Kidney (tissue), 22 donors: ENCODE measurements at places on chromosomes 2 and 18. TPM values are rescaled to one million over a fixed set of nuclear protein-coding genes. Genes with fewer than 3 reads are reported as not detected.

DNA sequence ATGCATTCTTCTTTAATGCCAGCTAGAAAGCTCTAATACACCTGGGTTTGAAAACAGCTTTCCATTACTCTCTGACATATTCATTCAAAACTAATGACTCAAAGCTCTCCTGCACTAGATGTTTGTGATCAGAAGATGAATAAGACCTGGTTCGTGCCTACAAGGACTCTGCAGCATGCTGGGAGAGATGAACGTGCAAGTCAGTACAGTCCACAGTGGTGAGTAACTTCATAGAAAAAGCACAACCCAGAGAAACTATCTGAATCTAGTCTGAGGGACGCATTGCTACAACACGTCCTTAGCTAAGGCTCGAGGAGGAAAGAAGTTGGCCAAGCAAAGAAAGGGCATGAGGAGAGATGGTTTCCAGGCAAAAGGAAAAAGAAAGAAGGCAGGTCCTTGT is 234.3 kb downstream of the OSR1 start:
- no peaks in the 10 kb centered on the region for H3K27me3 ChIP-seq
- no peaks in the 10 kb centered on the region for H3K4me1 ChIP-seq
- no peak overlapping the region for H3K4me3 ChIP-seq
- DNase-seq = no peak
- H3K36me3 ChIP-seq = no peaks in the 10 kb centered on the region

The EVA1A gene
- 28.1 TPM for total RNA-seq

- H3K27ac ChIP-seq = no peak overlapping the region
- H3K36me3 ChIP-seq = no peaks in the 10 kb centered on the region
- H3K27me3 ChIP-seq = no peaks in the 10 kb centered on the region
- no peak for DNase-seq
- no peak overlapping the region for H3K4me3 ChIP-seq
- H3K4me1 ChIP-seq = no peaks in the 10 kb centered on the region
Observed at GRCh38 chr2:128410035-128410757, 91.5 kb upstream of the HS6ST1 start.

GRCh38 chr2:71922499-71923142 is 225.0 kb downstream of the CYP26B1 start:
- no peaks in the 10 kb centered on the region for H3K36me3 ChIP-seq
- peaks cover 3% of the 10 kb centered on the region for H3K27me3 ChIP-seq
- H3K27ac ChIP-seq = no peak overlapping the region
- DNase-seq = no peak
- no peaks in the 10 kb centered on the region for H3K4me1 ChIP-seq

The KCMF1 gene
- total RNA-seq = 64.3 TPM

The RASGRP3 gene
- total RNA-seq = 22.6 TPM
